ENCODE measurements at places on chromosomes 16 and 17.

- no peak for DNase-seq
These were observed 8.7 kb downstream of the ATXN1L start for GRCh38 chr16:71854369-71854948.

DNA sequence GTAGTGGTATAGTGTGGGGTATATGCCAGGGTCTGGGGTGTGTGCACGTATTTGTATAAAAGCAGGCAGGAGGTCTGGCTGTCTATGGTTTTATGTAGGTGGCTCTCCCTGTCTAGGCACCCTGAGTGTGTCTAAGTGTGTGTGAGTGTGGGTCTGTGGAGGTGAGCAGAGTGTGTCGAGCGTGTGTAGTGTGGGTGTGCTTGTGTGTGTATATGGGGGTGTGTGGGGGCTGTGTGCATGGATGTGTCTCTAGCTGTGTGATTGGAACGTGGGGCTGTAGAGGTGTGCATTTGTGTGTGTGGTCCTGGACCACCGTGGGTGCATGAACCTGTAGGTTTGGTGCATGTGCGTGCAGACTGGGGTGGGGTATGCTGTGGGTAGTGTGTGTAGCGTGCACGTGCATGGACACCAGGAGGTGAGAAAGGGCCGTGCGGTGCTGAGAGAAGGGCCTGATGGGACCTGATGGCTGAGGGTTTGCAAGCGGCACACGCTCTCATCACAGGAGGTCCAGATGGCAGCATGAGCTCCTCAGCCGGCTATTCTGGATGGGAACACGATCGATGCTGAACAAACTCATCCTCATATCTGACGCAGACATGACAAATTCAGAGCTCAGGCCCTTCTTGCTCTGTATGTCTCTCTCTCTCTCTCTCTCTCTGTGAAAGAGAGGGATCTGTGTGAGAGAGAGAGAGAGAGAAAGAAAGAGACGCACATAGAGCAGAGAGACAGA is 27.7 kb downstream of the SPACA3 start:
- no peak for DNase-seq

DNA sequence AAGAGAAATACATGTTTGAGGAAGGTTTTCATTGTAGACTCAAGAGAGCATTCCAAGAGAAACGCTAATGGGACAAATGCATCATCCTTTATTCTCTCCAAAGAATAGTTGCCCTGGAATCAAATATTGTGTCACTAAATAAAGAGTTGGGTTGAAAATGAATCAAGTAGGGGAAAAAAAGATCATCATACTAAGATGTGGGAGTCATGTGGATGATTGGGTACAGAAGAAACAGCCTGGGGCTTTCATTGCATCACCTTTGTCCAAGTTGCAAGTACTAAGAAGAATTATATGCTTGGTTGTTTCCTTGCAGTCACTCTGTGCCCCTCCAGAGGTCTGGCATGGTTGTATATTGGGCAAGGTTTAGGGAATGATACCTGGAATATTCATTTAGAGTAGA is 658.9 kb downstream of the TOX3 start:
- no peak for DNase-seq

GRCh38 chr16:87369796-87370719 is 13.5 kb downstream of the FBXO31 start:
- DNase-seq, result no peak

- peak; percentile 71 for DNase-seq
These were observed at the start of gene MVP for GRCh38 chr16:29820271-29820701. MVP (plus strand) TSS chr16:29820462; CDS start chr16:29830550, 10,088 bp downstream.

DNA sequence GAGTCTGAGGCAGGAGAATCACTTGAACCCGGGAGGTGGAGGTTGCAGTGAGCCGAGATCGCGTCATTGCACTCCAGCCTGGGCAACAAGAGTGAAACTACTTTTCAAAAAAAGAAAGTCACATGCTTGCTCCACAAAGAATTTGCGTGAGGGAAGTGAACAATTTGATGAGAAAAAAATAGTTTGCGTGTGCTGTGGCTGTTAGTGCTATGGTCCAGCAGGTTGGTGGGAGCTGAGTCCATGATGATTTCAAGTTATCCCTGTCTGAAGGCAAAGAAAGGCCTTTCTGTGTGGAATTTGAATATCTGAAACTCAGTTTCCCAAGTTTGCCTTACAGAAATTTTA is 21.0 kb downstream of the PRCD start:
- DNase-seq, result no peak

- DNase-seq, result no peak
These were observed 3.3 kb downstream of the MARCHF10 start for GRCh38 chr17:62804822-62805221.

GRCh38 chr16:8945626-8946296 is 17.9 kb downstream of the USP7 start:
- DNase-seq, result no peak

DNA sequence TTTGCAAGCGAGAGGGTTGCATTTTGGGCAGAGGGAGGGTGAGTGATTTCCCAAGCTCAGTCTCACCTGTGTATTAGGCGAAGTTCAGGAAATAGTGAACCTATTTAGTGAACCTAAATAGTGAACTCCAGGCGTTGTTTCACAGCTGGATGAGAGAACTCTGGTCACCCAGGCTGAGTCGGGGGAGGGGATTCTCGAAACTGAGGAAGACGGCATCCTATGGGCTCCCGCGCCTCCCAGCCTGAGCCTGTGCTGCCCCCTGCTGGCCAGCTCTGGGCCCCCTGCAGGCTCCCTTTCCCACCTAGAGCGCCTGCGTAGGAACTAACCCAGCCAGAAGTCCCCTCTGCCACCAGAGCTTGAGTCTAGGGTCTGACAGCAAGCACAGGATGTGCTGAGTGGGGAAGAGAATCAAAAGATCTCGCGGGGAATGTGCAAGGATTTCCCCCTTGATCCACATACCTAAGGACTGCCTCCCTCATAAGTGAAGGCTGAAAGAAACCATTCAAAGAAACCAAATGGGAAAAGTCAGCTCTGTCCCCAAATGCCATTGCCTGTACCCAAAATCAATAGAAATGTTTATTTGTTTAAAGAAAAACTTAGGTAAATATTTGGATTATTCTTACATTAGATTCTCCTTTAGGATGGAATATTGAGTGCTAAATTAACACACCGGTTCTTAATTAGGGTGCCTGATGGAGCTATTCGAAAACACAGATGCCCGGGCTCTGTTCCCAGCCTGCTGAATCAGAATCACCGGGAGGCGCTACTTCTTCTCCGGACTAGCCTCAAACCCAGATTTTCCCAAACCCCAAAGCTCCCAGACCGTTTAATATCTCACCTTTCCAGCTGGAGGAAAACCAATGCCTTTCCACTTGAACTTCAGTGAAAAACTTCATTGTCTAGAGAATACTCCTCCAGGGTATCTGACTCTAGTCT is 14.8 kb upstream of the MARVELD3 start:
- DNase-seq, result peak; percentile 18

DNA sequence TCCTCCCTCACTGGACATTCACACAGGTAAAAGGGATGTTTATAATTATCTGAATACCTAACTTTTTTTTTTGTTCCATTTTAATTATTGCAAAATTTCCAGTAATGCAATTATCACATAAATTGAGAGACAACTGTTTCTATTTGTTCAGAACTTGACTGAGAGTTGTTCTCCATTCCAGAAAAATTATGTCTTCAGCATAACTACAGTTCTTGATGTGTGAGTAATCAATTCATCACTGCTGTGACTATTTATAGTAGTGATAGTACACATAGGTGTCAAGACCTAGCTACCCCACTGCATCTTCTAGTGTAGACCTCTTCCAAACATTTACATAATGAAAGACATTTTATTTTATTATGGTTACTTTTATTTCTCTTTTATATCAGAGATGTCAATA is 5.8 kb upstream of the TNRC6A start:
- DNase-seq, result no peak

- peak; percentile 22 for DNase-seq
These were observed 90.0 kb upstream of the TBX2 start for GRCh38 chr17:61309362-61310256.

DNA sequence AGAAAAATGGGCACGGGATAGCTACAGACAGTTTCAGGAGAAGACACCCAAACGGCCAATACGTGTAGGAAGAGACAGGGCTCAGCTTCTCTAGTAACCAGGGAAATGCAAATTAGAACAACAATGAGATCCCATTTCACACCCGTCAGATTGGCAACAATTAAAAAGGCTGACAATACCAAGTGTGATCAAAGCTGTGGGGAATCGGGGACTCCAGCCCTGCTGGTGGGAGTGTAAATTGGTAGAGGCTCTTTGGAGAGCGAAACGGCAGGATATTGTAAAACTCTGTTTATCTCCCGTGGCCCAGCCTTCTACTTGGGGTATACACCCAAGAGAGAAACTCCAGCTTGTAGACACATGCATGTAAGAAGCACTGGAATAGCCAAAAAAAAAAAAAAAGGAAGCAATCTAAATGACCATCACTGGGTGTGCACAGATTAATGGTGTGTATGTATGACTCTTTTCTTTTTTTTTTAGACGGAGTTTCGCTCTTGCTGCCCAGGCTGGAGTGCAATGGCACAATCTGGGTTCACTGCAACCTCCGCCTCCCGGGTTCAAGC is 27.5 kb downstream of the MYBBP1A start:
- no peak for DNase-seq

- DNase-seq, result peak; percentile 28
These were observed 37.0 kb upstream of the CDH1 start for GRCh38 chr16:68700120-68700519.

GRCh38 chr16:24217461-24217860 is 38.7 kb upstream of the CACNG3 start:
- DNase-seq, result no peak

- no peak for DNase-seq
These were observed 354.3 kb downstream of the CPPED1 start for GRCh38 chr16:12449374-12449773.

DNA sequence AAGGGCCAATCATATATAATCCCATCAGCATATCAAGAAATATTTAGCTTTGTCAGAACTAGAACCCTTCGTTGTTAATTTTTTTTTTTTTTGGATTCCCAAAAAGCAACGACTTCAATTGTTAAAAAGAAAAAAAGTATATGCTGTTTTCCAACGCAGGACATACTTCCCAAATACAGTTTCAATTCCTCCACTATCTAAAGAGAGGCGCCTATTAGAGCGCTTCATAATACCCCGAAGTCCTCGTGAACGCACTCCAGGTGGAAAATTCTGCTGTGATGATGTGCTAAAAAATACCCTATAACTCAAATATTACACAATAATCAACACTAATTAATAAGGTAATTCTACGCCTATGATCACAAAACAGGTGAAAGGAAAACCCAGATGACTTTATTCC is 20.8 kb downstream of the GNA13 start:
- DNase-seq, result no peak

DNA sequence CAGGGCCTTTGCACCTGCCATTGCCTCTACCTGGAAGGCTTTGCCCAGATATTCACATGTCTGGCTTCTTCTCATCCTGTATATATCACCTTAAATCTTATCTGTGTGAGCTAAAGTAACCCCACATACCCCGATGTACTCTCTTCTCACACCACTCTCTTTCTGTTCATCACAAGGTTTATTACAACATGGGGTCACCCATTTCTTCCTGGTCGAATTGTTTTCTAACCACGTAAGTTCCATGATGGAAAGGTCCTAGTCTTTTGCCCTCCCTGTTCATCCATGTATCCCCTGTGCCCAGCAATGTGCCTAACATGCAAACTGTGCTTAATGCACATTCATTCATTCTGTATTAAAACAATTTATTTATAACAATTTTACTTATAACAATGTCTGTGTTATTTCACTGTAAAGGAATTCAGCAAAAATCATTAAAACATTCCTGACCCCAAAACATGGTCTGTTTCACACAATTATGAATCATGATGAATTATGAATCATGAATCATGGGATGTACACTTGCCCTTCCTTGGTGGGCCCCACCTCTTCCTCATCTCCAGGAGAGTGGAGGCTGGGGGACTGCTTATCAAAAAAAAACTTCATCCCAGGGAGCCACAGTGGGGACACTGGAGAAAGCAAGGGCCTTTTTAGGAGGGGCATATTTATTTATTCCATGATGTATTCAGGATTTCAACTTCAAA is 336.4 kb downstream of the GRIN2A start:
- peak; percentile 75 for DNase-seq

- DNase-seq, result no peak
These were observed 60.3 kb upstream of the FBXO47 start for GRCh38 chr17:39027455-39028035.

DNA sequence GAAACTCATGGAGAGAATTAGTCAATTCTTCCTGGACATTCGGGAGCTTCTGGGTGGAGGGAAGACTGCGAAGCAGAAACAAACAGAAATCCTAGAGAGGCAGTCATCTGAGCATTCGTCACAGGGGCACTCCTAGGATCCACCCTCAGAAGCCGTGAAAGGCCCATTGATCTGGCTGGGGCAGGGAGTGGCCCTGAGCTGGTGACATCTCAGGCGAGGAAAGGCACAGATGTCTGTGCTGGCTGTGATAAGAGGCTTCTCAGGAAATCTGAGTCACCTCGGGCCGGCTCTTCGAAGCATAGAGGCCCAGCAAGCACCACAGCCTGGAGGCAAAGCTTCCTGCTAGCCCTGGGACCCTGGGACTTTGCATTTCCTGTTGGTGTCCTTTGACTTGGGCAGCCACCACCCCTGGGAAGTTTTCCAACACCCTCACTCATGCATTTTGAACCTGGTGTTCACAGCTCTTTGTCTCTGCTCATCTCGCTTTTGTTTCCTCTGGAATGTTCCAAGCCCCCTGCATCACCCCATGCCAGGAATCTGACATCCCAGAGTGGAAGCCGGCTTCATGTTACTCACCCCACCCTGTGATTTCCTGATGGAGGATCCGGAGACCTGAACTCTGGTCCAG is 23.3 kb upstream of the CDRT4 start:
- peak; percentile 40 for DNase-seq

- DNase-seq, result no peak
These were observed 62.6 kb upstream of the CACNG5 start for GRCh38 chr17:66772148-66772812.

DNA sequence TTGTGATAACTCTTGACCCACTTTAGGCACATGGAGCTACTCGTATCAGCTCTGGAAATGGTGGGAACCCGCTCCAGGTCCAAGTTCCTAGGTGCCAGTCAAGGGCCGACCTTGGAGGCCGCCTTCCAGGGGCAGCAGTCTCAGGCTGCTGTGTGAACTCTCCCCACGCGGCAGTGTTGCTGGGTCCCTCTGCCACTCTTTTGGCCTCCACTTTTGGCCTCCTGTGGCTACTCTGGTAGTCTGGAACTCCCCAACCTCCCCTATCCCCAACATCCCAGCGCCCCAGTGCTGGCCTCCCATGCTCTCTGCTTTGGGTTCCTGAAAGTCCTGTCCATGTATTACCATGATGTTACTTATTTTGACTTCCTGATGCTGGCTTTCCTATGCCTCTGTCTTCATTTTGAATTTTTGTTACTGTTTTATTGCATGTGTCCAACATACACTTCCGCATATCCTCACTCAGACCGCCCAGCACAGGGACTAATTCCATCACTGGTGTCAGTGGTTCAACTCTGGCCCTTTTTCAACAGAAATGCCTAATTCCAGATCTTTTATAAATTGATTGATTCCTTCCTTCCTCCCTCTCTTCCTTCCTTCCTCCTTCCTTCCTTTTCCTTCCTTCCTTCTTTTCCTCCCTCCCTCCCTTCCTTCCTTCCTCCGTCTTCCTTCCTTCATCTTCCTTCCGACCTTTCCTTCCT is 44.1 kb downstream of the COX4I1 start:
- DNase-seq, result no peak

GRCh38 chr17:18949566-18949965 is 2.4 kb upstream of the SLC5A10 start:
- DNase-seq, result no peak

All from NCI-H226 (cell line).